ENCODE measurements at places on chromosomes 13 and 19.

- no peak for ATAC-seq
Observed at GRCh38 chr13:42997381-42997780, 5.3 kb upstream of the EPSTI1 start.

- ATAC-seq = no peak
Observed at GRCh38 chr13:112916296-112916695, 52.7 kb upstream of the MCF2L start.

- no peak for ATAC-seq
Observed at GRCh38 chr13:103437651-103438050, 371.4 kb upstream of the SLC10A2 start.

- ATAC-seq = no peak
Observed at GRCh38 chr13:44718467-44718866, 142.3 kb upstream of the TSC22D1 start.

- no peak for ATAC-seq
Observed at GRCh38 chr13:24875566-24875965, 111.6 kb downstream of the RNF17 start.
